ENCODE measurements at places on chromosomes 1 and 21.

GRCh38 chr1:227928811-227929375, 18.8 kb downstream of the WNT9A start:
- no peak for DNase-seq

- no peak for DNase-seq
These were observed 11.4 kb downstream of the TIE1 start for GRCh38 chr1:43312212-43312623.

- DNase-seq, result no peak
These were observed 262.3 kb downstream of the NFIA start for GRCh38 chr1:61344696-61345095.

GRCh38 chr21:42840411-42841155, 38.8 kb downstream of the WDR4 start:
- DNase-seq, result no peak

- DNase-seq, result no peak
These were observed 18.5 kb upstream of the ADARB1 start for GRCh38 chr21:45055861-45056260.

DNA sequence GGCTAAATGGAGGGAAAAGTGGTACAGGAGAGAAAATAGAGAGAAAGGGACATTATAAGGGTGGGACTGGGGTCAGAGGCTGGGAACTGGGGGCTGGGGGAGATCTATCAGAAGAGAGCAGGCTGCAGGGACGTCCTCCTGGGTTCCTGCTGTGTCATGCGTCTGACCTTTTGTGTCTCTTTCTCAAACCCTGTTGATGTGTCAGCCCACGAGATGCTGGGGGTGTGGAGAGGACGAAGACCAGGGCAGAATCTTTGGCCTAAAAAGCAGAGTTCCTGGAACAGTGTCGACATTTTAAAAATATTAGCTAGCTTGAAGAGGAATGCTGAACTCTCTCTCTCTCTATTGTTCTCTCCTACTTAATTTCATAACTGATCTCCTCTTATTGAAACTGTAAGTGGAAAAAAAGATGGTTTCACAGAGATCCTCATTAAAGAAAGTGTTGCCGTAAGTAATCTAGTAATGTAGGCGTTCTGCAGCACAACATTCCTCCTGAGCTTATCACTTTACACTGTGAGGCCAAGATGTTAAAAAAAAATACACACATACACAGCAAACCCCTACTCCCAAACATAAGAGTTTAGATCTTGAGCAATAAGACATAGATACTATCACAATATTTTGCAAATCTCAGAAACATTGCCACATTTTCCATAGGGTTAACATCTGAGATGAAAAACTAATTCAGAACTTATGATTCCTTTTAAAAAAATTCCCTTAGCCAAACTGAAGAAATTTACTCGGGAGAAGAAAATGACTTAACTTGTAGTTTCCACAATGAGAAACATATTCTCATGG, 52.6 kb downstream of the RUNX1 start:
- DNase-seq, result no peak

DNA sequence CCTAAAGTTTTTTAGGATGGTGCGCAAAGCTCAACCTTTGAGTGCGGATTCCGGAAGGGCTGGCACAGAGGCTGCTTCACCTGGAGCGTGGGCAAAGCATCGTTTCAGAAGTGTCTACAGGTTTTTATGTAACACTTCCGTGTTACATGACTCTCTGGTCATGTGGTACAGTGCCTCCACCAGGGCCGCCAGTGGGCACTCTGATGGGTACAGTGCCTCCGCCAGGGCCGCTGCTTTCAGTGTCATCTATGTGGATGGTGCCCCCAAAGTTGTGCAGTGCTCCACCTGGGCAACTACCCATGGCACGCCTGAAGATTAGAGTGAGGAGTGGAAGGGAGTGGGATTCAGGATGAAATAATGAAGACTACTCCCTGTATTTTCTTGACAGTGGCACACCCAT, 101.4 kb upstream of the C1orf174 start:
- no peak for DNase-seq

GRCh38 chr1:225152061-225152460, 222.6 kb downstream of the DNAH14 start:
- no peak for DNase-seq

DNA sequence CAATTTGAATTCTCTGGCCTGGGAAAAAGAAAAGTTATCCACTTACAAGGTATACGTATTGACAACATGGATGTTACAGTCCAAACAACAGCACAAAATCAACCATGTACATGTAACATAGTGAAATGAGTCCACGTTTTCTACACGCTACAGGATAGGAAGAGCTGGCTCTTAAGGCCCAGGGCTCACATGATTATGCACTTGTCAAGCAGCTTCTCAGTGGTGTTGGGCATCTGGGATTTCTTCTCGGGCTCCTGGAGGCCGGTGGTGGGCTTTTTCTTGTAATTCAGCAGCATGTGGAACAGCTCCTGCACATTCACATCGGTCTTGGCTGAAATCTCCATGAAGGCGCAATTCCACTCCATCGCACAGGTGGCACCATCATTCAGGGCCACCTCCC, 4.0 kb downstream of the DIRAS3 start:
- DNase-seq, result no peak

DNA sequence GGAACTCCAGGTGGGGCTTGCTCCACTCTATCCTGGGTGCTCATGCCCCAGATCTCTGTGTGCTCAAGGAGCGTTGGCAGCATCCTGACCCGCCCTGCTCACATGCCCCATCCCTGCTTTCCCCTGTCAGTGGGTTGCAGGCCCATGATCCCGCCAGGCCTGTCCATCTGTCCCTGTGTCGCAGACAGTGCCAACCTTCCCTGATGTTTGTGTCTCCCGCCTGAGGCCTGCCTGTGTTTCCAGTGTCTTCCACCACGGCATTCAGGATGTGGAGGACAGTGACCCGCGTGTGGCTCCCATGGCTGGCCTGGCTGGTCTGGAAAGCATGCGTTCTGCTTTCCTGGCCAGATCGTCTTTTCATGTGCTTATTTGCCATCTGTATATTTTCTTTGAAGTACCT, 82.9 kb downstream of the PCBP3 start:
- no peak for DNase-seq

DNA sequence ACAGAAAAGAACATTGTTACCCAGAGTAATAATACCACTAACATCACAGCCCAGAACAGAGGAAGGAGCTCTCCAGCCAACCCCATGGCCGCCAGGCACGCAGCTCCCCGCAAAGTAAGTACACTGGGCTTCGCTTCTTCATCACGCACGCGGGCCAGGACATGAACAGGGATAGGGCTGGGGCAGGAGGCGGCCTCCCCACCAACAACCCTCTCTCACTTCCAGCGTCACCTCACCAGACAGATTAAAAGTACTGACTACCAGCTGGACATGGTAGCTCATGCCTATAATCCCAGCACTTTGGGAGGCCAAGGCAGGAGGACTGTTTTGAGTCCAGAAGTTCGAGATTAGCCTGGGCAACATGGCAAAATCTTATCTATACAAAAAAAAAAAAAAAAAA, 78.3 kb downstream of the NPHP4 start:
- DNase-seq, result no peak

DNA sequence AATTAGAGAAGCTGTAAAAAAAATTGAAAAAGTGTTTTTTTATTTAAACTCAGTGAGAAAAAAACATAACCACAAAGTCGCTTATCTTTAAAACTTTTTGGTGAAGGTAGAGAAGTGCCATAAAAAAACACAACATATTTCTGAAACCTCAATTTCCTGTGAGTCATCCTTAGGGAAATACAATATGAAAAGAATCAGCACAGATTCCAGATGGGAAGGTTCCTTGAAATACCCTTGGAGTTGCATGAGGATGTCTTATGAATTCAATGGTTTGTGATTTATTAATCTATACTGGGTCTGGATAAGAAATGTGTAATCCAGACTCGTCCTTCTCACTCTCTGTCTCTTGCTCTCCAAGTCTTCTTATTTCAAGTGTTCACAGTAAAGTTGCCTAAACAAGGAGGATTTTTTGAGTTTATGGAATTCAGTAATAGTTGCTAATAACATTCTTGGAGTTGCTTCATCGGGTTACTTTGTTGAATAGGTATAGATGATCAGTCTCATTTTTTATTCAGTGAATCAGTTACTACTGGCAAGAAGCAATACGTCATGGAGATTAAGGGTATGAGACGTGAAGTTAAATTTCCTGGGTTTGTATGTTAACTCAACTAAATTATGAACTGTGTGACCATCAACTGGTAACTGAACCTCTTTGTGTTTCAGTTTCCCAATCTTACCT, 191.4 kb downstream of the KCNK2 start:
- no peak for DNase-seq

DNA sequence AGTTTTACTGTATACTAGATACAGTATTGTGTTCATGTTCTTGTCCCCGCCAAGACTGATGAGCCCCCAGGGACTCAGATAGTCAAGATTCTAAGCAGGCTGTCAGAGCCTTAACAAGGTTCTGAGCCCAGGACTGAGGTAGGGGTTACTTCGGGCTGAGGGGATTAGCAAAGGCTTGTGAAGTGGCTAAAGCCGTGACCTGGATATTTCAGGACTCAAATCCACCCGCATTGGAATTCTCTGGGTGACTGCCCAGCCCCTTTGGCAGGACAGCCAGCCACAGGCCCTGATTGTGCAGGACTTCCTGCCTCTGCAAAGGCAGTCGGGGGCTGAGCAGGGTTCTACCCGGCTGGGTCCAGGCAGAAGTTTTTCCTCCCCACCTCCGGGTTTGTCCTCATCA, at the start of gene PLA2G5:
TSS of gene PLA2G5 (plus strand) at position 321 of the 400 bp plus-strand sequence. CDS start 14,637 bp downstream, outside the sequence.
- peak; percentile 9 for DNase-seq

DNA sequence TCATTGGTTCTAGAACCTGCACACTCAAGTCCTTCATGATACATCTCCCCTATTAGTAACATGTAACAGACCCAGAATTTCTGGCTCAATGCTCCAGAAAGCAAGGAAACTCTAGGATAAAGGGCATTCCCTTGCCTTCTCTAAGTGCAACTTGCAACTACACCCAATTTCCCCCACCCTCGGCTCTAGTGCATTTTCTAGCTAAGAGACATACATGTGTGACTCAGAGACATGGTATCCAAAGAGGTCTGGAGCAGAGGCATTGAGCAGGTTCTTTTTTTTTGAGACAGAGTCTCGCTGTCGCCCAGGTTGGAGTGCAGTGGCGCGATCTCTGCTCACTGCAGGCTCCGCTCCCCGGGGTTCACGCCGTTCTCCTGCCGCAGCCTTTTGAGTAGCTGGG, 132.9 kb downstream of the ZC3H11B start:
- no peak for DNase-seq

Data from occipital lobe (tissue), 3 donors.